ENCODE measurements at places on chromosomes 7 and 10. TPM values are rescaled to one million over a fixed set of nuclear protein-coding genes. Genes with fewer than 3 reads are reported as not detected.
A peak's percentile ranks its signal among the peaks of the same experiment; 100 is the strongest.

DNA sequence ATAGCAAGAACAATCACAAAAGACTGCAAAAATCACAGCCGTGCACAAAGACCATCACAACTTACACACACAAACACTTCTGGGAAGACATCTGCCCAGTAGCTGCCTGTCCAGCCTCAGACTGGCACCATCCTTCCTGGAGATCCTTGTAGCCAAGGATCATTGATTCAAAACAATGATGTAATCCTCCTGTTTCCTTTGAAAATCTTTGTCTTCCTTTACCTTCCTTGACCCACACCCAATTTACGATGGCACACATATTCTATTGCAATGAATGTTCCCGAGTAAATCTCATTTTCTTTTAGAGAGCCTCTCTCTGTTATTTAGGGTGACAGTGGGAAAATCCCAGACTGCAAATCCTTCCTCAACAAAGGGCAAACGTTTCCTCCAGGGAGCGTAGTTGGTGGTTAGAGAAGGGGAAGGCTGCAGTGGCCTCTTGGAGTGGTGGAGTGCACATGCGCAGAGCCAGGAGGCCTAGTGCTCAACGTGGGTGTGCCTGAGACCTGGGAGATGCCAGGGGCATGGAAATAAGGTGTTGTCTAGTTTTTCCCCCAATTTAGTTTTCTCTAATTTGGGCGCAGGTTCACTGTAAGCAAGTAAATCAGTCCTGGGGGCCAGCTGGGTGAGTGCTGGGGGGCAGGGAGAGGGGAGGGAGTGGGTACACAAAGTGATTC lies 3.1 kb upstream of the INPP5A start:
- H3K4me3 ChIP-seq, result no peak overlapping the region
- no peaks in the 10 kb centered on the region for H3K36me3 ChIP-seq
- DNase-seq, result no peak
- no peaks in the 10 kb centered on the region for H3K27me3 ChIP-seq
- H3K27ac ChIP-seq, result no peak overlapping the region

DNA sequence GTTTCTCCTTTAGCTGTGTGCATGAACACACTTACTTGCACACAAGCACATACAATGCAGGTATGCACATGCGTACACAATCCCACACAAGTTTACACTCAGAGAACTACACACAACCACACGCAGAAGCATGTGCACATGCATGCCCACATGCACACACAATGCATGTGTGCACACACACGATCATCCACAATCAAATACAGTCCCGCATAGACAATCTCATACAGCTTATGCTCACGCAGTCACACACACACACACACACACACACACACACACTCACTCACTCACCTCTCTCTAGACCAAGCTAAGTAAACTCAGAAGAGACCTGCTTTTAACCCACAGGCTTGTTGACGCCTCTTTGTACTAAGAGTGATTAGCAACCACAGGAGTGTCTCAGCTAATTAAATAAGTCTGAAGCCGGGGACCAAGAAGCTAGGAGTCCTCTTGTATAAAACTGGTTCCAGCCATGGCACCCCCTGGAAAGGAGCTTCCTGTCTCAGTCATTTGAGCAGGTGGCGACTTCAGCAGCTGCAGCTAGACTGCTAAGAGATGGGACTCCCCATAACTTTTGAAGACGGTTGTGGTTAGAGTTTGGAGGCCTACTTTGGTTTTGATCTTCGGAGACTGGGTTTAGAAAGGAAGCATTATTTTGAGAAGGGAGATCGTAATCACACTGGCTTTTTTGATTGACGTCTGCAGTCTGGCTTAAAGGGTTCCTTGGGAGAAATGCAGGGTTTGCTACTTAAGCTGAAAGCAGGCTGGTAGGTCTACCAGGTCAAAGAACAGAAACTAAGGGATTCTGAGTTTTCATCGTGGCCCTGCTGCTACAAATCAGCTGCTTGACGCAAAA lies 82.3 kb upstream of the ADRB1 start:
- peaks cover 38% of the 10 kb centered on the region for H3K4me1 ChIP-seq
- H3K27me3 ChIP-seq, result no peaks in the 10 kb centered on the region
- H3K36me3 ChIP-seq, result no peaks in the 10 kb centered on the region

Gene LAMTOR4
- total RNA-seq, result 69.7 TPM

Gene ERCC6
- total RNA-seq, result 30.8 TPM

Gene TMEM248
- total RNA-seq, result 147 TPM

GRCh38 chr7:120181499-120181898 lies 91.5 kb upstream of the KCND2 start:
- no peaks in the 10 kb centered on the region for H3K36me3 ChIP-seq
- no peak for DNase-seq
- no peaks in the 10 kb centered on the region for H3K4me1 ChIP-seq
- H3K27ac ChIP-seq, result no peak overlapping the region
- H3K27me3 ChIP-seq, result no peaks in the 10 kb centered on the region

Gene LLCFC1
- total RNA-seq, result not detected

- H3K4me3 ChIP-seq, result no peak overlapping the region
- DNase-seq, result no peak
- no peaks in the 10 kb centered on the region for H3K36me3 ChIP-seq
- no peak overlapping the region for H3K27ac ChIP-seq
These were observed 53.2 kb downstream of the TFAM start for GRCh38 chr10:58438340-58438871.

Gene RET
- total RNA-seq, result 0.27 TPM

Gene ICA1
- 27.9 TPM for total RNA-seq

DNA sequence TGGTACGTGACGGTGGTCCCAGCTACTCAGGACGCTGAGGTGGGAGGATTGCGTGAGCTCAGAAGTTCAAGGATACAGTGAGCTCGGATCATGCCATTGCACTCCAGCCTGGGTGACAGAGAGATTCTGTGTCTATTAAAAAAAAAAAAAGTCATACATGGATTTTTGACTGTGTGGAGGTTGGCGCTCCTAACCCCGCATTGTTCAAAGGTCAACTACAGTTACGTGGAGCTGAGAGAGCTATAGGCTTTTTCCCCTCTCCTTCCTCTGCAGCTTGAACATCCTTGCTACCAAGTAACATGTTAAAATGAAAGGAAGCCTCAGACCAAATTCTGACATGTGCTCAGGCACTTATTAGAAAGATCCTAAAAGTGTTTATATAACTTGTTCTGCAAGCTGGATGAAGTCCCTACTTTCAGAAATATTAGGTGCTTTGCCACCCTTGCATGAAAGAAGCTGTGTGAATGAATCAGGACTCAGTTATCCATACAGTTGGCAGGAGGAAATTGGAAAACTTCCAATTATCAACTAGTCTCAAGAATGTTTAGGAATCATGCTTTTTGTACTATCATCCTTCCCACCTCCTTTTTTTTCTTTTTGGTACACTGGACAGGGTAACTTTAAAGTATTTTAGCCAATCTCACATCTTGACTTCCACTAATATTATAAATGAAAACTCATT lies 12.5 kb upstream of the ST7 start:
- H3K4me3 ChIP-seq, result no peak overlapping the region
- H3K36me3 ChIP-seq, result no peaks in the 10 kb centered on the region
- H3K4me1 ChIP-seq, result no peaks in the 10 kb centered on the region
- no peaks in the 10 kb centered on the region for H3K27me3 ChIP-seq
- H3K27ac ChIP-seq, result no peak overlapping the region

DNA sequence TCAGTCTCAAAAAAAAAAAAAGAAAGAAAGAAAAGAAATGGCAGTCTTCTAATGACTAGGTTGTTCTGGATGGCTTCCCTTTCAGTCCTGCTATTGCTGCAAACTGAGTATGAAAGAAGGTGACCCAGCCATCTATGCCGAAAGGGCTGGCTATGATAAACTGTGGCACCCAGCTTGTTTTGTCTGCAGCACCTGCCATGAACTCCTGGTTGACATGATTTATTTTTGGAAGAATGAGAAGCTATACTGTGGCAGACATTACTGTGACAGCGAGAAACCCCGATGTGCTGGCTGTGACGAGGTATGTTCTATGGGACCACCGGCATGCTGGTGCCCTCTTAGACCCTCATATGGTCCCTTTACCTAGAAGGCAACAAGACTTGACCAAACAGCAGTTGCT lies 41.3 kb downstream of the TES start:
- H3K4me1 ChIP-seq, result peaks cover 4% of the 10 kb centered on the region
- H3K36me3 ChIP-seq, result no peaks in the 10 kb centered on the region
- no peak overlapping the region for H3K27ac ChIP-seq

Gene THSD7A
- 6.1 TPM for total RNA-seq

DNA sequence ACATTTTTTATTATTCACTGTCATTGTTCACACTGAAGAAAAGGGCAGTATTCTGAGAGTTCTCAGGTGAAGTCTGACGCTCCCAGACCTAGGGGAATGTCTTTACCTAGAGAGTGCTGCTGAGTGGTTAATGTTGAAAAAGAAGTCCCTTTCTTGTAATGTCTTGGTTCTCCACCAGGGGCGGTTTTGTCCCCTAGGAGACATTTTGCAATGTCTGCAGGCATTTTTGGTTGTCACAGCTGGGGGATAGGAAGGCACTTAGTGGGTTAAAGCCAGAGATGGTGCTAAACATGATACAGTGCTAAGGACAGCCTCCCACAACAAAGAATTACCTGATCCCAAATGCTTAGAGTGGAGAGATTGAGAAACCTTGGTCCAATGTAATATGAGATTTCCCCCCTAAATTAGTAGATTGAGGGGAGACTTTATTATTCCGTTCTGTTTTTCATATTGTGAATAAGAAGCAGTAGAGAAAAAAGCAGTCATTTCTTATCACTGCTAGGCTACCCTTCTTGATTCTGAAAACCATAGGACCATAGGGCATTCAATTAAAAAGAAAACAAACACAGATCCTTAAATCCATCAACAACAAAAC lies 13.1 kb downstream of the UMAD1 start:
- no peak overlapping the region for H3K27ac ChIP-seq
- H3K36me3 ChIP-seq, result no peaks in the 10 kb centered on the region
- DNase-seq, result no peak
- H3K4me3 ChIP-seq, result no peak overlapping the region
- H3K4me1 ChIP-seq, result no peaks in the 10 kb centered on the region

DNA sequence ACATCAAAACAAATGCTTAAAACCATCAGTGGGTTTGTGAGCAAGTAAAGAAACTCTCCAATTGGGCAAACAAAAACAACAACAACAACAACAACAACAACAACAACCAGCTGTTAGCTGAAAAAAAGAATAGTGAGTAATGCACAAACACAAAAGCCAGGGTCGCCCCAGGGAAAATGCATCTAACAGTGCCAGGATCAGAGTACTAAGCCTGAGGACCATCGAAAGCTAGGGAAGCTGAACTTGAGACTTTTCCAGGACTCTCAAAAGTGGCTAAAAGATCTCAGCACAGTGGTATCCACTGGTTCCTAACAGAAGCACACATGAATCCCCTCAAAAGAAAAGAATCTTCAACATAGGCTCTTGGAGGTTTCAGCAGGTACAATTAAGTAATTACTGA lies 83.3 kb downstream of the CPXM2 start:
- no peak for DNase-seq
- H3K4me3 ChIP-seq, result no peak overlapping the region
- H3K27me3 ChIP-seq, result no peaks in the 10 kb centered on the region
- no peaks in the 10 kb centered on the region for H3K36me3 ChIP-seq
- H3K27ac ChIP-seq, result no peak overlapping the region

DNA sequence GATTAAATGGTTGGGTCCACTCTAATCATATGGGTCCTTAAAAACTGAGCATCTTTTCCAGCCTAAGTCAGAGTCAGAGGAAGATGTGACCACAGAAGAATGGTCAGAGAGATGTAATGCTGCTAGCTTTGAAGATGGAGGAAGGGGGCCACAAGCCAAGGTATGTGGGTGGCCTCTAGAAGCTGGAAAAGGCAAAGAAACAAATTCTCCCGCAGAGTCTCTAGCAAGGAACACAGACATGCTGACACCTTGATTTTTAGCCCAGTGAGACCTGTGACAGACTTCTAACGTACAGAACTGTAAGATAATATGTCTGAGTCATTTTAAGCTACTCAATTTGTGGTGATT lies 1.5 kb upstream of the EXOC6 start:
- H3K36me3 ChIP-seq, result no peaks in the 10 kb centered on the region
- no peak overlapping the region for H3K27ac ChIP-seq
- H3K4me3 ChIP-seq, result no peak overlapping the region
- H3K4me1 ChIP-seq, result peaks cover 10% of the 10 kb centered on the region
- H3K27me3 ChIP-seq, result no peaks in the 10 kb centered on the region

DNA sequence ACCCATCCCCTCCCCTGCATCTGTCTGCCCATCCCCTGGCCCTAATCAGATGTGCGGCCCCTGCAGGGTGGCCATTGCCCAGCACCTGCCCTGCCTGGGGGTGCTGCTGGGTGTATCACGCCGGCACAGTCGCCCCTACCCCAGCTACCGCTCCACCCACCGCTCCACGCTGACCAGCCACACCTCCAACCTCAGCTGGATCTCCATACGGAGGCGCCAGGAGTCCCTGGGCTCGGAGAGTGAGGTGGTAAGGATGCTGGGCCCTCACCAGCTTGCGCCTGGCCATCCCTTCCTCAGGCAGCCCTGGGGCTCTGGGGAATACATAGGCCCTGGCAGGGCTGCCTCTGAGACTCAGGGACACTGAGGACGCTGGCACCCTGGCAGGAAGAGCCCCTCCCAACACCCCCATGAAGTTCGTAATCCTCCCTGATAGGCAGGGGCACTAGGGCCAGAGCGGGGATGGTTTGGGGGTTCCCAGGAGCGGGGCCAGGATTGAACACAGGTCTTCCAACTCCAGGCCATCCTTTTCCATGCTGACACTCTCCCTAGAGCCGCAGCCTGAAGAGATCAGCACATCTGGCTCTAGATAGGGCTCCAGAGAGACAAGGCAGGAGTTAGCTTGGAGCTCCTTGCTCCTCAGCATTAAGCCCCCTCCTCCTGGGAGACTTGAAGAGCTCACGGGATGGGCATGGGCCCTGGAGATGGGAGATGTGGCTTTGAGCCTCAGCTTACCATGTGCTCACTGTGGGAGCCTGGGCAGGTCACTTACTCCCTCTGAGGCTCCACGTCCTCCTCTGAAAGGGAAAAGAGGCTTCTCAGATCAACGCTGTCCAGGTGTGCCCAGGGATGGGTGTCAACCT lies 5.9 kb upstream of the LDB3 start:
- H3K27me3 ChIP-seq, result no peaks in the 10 kb centered on the region
- H3K27ac ChIP-seq, result no peak overlapping the region
- no peak for DNase-seq
- no peaks in the 10 kb centered on the region for H3K4me1 ChIP-seq
- H3K4me3 ChIP-seq, result no peak overlapping the region

Gene KLF14
- total RNA-seq, result not detected

Gene PDSS1
- 4.0 TPM for total RNA-seq

GRCh38 chr7:95686109-95686508 lies 86.2 kb upstream of the DYNC1I1 start:
- H3K27me3 ChIP-seq, result no peaks in the 10 kb centered on the region
- H3K4me3 ChIP-seq, result no peak overlapping the region
- peak; percentile 57 for DNase-seq
- no peaks in the 10 kb centered on the region for H3K36me3 ChIP-seq
- H3K4me1 ChIP-seq, result peaks cover 4% of the 10 kb centered on the region

- H3K4me3 ChIP-seq, result no peak overlapping the region
- H3K27me3 ChIP-seq, result no peaks in the 10 kb centered on the region
- no peak for DNase-seq
- no peaks in the 10 kb centered on the region for H3K36me3 ChIP-seq
These were observed 627.4 kb downstream of the REEP3 start for GRCh38 chr10:64148607-64149006.

Gene AKR1C4
- not detected for total RNA-seq

Gene SLC18A3
- not detected for total RNA-seq

Gene NCF1
- 0.67 TPM for total RNA-seq

Gene ZNF117
- total RNA-seq, result 14.3 TPM

Measured in thyroid gland (tissue), 4 donors.